ENCODE measurements at places on chromosomes 11 and 22. TPM values are rescaled to one million over a fixed set of nuclear protein-coding genes. Genes with fewer than 3 reads are reported as not detected.

- peak; percentile 97 for DNase-seq
Observed at GRCh38 chr22:37933711-37934376, 19.6 kb downstream of the C22orf23 start.

DNA sequence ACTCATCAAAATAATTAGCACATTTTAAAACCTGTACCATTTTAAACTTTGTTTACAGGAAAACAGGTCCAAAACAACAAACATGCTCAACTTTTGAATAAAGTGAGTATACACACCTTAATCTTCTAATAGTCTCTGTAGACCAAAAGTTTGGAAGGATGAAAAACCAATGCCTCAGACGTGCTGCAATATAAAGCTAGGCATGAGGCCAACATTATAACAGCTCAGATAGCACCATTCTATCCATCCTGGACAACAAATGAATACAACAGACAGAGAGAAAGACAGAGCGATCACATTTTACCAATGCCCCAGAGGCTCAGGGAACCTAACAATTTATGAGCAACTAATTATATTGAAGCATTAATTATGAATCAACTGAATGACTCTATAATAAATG lies 77.0 kb downstream of the PAK1 start:
- no peak for DNase-seq

GRCh38 chr11:69144316-69145049 lies 11.3 kb upstream of the SMIM38 start:
- no peak for DNase-seq

DNA sequence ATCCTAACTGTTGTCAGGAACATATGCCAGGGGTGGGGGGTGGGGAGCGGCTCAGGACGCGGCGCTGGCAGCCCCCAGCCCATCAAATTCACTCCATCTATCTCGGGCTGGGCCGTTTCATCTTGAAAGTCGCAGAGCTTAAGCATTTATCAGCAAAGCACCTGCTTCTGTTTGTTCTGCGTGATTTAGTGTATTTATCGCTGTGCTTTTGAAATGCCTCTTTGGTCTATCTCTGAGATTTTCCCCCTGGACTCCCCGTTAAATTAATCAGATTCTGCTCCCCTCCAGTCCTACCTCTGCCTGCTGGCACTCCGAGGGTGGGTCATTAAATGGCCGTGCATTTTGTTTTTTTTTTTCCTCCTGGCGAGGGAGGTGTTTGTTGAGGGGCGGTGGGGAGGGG lies 446.2 kb downstream of the TBC1D22A start:
- no peak for DNase-seq

- no peak for DNase-seq
Observed at GRCh38 chr22:50367778-50368500, 24.8 kb downstream of the PPP6R2 start.

Gene PGA4
- total RNA-seq: 3.7 TPM

Gene NCF4
- total RNA-seq: 21.6 TPM

Measured in posterior vena cava (tissue), 2 donors.